Common myeloid progenitor, CD34-positive (primary cell): ENCODE measurements at places on chromosomes 3 and 15.

DNA sequence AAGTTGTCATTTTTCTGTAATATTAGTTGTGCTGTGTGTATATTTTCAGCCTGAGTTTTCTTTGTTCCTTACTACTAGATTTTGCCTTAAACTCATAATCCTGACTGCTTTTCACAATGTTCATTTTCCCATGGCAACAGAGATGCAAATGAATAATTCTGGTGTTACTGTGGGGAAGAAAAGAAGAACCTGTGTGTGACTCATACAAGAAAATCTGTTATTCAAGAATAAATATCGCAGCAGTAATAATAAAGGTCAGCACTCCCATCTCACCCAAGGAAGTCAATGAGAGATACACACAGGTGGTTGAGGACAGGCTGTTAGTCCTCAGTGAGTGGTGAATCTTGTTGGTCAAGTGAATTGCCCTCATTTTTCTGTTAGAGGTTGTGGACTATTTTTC, 656.6 kb upstream of the NAALADL2 start:
- H3K4me1 ChIP-seq, result peaks cover 4% of the 10 kb centered on the region
- H3K36me3 ChIP-seq, result no peaks in the 10 kb centered on the region
- H3K27me3 ChIP-seq, result no peaks in the 10 kb centered on the region

DNA sequence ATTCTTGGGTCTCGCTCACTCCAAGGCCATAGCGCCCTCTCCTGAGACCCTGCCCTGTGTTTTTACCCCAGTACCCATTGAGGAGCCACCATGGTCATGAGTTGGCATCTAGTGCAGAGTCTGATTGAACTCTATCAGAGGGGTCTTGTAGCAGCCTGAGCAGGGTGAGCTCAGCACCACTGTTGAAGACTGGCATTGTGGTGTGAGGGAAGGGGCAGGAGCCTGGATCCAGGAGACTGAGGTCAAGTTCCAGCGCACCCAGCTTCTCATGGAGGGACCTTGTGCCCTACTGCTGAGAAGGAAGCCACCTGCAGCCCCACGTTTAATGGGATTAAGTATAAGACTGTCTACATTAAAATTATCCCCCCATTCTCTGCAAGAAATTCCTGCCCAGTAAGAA, 65.8 kb upstream of the LARS2 start:
- DNase-seq, result no peak
- H3K27ac ChIP-seq, result no peak overlapping the region
- H3K4me1 ChIP-seq, result no peaks in the 10 kb centered on the region
- H3K27me3 ChIP-seq, result no peaks in the 10 kb centered on the region
- no peak overlapping the region for H3K4me3 ChIP-seq

GRCh38 chr15:73889053-73889761, 15.8 kb downstream of the TBC1D21 start:
- H3K4me3 ChIP-seq, result no peak overlapping the region
- H3K36me3 ChIP-seq, result no peaks in the 10 kb centered on the region
- no peak overlapping the region for H3K27ac ChIP-seq
- H3K4me1 ChIP-seq, result no peaks in the 10 kb centered on the region
- no peak for DNase-seq

GRCh38 chr3:100317912-100318311, 16.6 kb upstream of the NIT2 start:
- no peak overlapping the region for H3K27ac ChIP-seq
- H3K36me3 ChIP-seq, result peaks cover 10% of the 10 kb centered on the region
- no peak overlapping the region for H3K4me3 ChIP-seq
- peak; percentile 24 for DNase-seq

DNA sequence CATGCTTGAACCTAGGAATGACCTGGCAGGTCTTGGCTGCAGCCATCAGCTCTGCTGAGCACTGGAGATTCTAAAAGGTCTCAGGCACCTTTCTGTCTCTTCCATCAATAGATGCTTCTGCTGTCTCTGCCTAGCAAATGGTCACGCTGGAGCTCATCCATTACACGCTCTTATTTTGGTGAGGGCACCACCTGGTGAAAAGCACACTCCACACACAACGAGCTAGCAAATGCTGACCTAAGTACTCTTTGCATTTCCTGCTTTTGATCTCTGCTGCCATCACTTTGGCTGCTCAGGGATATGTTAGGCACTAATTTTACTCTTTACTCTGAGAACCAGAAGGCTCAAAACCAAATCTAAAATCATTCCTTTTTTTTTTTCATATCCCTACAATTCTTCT, 91.3 kb downstream of the RAB11A start:
- no peak for DNase-seq
- no peak overlapping the region for H3K27ac ChIP-seq
- no peak overlapping the region for H3K4me3 ChIP-seq
- H3K4me1 ChIP-seq, result peaks cover 3% of the 10 kb centered on the region

DNA sequence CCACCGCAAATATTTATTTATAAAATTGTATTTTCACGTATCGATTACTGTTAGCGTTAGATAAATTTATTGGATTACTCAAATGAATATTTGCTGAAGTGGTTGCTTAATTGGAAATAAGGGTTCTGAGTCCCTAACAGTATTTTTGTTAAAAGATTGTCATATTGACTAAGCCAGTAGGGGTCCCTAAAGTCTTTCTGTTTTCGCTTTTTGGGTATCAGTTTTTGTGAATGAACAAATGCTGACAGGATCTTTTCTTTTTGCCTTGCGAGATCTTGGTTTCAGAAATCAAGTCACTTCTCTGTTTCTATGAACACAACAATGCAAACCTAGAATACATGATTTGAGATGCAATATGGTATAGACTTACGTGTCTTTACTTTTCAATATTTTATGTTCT, 7.1 kb downstream of the RAD51 start:
- no peaks in the 10 kb centered on the region for H3K4me1 ChIP-seq
- H3K27ac ChIP-seq, result no peak overlapping the region
- H3K36me3 ChIP-seq, result peaks cover 10% of the 10 kb centered on the region

DNA sequence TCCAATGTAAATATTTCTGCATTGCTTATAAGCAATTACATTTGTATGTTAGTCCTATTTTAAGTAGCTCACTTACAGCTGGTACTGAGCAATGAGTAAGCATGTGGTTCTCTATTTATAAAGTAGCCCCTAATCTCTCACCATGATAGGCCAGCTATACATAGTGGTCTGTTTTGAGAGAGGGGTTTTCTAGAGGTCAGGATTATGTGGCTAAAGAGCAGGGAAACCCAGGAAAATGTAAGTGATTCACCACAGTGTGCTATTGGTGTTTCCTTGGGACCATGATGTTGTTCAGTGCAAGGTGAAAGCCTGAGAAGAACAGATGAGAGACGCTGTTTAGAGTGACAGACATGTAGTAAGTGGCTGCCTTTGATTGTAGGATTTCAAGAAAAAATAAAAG, 26.4 kb downstream of the RBMS3 start:
- no peak overlapping the region for H3K27ac ChIP-seq
- H3K36me3 ChIP-seq, result no peaks in the 10 kb centered on the region
- H3K27me3 ChIP-seq, result no peaks in the 10 kb centered on the region
- no peaks in the 10 kb centered on the region for H3K4me1 ChIP-seq

DNA sequence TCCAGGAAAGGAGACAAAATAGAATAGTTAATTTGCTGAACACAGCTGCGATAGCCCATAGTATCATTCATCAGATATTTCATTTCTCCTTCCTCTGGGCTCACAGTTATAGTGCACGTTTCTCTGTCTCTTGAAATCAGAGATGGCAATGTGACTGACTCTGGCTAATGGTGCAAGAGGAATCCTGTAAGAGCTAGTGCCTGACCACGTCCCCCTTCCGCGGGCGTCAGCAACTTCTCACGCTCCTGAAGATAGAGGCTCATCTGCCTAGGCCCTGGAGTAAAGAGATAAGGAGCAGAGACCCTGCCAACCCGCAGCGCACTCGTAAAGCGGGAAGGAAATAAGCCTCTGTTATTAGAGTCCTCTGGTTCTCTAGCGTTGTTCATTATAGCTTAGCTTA, 391.8 kb downstream of the VPS13C start:
- DNase-seq, result no peak
- H3K36me3 ChIP-seq, result no peaks in the 10 kb centered on the region
- peaks cover 3% of the 10 kb centered on the region for H3K27me3 ChIP-seq
- no peak overlapping the region for H3K27ac ChIP-seq

DNA sequence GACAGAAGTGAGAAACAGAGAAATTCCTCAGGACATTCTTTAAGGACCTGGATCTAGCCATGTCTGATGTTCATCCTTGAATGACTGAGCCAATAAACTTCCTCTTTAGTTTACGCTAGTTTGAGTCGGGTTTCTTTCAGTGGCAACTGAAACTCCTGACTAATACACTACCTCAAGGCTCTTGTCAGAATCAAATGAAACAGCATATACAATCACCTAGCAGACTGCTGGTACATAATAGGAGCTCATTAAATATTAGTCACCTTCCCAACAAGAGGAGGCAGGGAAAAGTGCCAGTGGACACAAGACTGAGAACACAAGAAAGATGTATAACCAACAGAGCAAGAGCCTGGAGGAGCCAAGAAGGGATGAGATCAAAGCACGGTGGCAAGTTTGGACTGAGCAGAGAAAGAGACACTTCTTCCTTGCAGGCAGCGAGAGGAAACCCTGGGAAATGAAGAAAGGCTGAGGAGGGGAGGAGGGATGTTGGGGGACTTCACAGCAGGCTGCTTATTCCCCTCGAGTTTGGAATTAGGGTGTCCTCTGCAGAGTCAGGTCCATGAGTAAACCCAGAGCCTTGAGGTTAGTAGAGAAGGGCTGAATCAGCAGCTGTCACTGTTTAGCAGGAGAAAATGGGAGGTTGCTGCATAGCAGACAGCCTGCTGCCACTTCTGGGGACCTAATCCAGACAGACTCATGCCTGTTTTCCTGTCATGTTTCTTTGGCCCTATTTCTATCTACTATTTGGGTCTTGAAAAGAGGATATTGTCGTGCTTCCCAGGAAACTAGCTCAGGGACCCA, 73.3 kb downstream of the MRPL46 start:
- no peak overlapping the region for H3K4me3 ChIP-seq
- H3K36me3 ChIP-seq, result no peaks in the 10 kb centered on the region
- H3K27ac ChIP-seq, result no peak overlapping the region
- H3K4me1 ChIP-seq, result peaks cover 5% of the 10 kb centered on the region
- no peak for DNase-seq

DNA sequence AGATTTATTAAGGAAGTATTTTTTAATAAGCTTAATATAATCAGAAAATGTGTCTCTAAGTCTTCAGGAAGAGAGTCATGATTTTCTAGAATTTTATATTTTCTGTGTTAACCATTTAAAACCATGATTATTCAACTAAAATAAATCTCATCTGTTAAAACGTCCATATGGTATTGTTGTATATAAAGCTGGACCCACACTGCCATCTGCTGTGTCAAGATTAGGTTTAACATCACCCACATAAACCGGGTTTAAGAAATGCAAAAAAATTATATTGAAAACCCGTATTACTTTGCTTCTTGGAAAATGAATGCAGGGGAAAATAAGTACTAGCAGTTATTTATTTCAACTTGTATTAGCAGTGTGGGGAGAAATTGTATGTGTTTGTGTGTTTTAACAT, 9.5 kb upstream of the CCDC66 start:
- H3K36me3 ChIP-seq, result no peaks in the 10 kb centered on the region
- no peak overlapping the region for H3K4me3 ChIP-seq
- H3K4me1 ChIP-seq, result no peaks in the 10 kb centered on the region

DNA sequence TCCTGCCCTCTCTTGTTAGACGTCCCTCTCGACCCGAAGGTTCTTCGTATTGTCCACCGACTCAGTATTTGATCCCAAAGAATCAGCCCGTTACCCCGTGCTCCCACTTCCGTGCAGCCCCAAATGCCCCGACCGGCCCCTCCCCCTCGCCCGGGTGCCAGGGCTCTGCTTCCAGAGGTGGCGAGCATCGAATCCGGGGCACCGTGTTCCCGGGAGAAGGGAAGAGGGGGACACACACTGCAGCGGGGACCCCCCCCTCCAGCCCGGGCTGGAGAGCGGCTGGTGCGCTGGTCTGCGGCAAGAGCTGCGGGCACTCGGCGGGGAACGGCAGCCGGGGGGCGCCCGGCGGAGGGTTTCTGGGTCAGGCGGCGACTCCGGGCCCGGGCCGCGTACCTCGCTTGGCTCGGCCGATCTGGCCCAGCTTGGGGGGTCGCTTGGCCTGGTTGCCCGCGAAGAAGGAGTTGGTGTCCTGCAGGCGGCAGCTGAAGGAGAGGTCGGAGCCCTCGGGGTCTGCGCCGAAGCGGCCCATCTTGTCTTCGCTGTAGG, 556 bp downstream of the CAMK2N2 start:
- no peaks in the 10 kb centered on the region for H3K4me1 ChIP-seq

GRCh38 chr3:57173687-57174086, 8.5 kb upstream of the IL17RD start:
- DNase-seq, result no peak
- no peak overlapping the region for H3K4me3 ChIP-seq
- no peak overlapping the region for H3K27ac ChIP-seq
- H3K4me1 ChIP-seq, result peaks cover 27% of the 10 kb centered on the region
- H3K27me3 ChIP-seq, result no peaks in the 10 kb centered on the region

DNA sequence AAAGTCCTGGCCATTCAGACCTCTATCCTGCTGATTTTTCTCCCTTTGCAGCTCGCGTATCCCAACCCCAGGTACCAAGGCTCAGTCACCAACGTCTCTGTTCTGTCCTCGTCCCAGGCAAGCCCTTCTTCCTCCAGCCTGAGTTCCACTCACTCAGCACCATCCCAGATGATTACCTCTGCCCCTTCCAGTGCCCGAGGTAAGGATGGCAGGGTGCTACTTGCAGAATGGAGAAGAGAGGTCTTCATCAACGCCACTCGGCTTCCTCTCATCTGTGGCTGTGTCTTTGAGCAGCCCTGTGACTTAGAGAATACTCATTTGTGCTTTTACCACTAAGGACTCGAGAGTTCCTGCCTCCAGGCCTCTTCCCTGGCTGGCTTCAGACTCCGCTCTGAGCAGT, 22.6 kb upstream of the MANF start:
- H3K4me1 ChIP-seq, result no peaks in the 10 kb centered on the region
- no peaks in the 10 kb centered on the region for H3K27me3 ChIP-seq
- H3K4me3 ChIP-seq, result no peak overlapping the region
- no peak overlapping the region for H3K27ac ChIP-seq
- DNase-seq, result no peak

DNA sequence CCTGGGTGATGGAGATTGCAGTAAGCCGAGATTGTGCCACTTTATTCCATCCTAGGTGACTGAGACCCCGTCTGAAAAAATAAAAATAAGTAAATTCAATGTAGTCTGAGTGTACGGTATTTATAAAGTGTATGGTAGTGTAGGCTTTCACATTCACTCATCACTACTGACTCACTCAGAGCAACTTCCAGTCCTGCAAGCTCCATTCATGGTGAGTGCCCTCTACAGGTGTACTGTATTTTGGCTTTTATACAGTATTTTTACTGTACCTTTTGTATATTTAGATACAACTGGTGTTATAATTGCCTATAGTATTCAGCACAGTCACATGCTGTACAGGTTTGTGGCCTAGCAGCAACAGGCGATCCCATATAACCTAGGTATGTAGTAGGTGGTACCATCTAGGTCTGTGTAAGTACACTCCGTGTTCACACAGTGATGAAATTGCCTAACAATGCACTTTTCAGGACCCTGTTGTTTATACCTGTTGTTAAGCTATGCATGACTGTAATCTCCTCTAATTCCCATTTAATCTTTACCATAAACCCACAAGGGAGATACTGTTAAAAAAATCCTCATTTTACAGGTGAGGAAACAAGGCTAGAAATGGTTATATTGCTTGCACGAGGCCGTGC, 19.3 kb downstream of the CACNA1D start:
- no peak overlapping the region for H3K4me3 ChIP-seq
- DNase-seq, result peak; percentile 32
- no peaks in the 10 kb centered on the region for H3K36me3 ChIP-seq
- H3K4me1 ChIP-seq, result no peaks in the 10 kb centered on the region
- H3K27me3 ChIP-seq, result peaks cover 5% of the 10 kb centered on the region
- no peak overlapping the region for H3K27ac ChIP-seq
